ENCODE measurements at places on chromosomes 2 and 18. TPM values are rescaled to one million over a fixed set of nuclear protein-coding genes. Genes with fewer than 3 reads are reported as not detected.

RAB31 gene
- 88.7 TPM for total RNA-seq

TGFA gene
- total RNA-seq, result 0.55 TPM

- no peaks in the 10 kb centered on the region for H3K27me3 ChIP-seq
- DNase-seq, result no peak
- H3K27ac ChIP-seq, result no peak overlapping the region
These were observed 65.0 kb downstream of the TCF4 start for GRCh38 chr18:55523001-55523400.

GRCh38 chr2:187502467-187502866 lies 51.8 kb downstream of the TFPI start:
- no peaks in the 10 kb centered on the region for H3K36me3 ChIP-seq
- H3K27ac ChIP-seq, result no peak overlapping the region
- H3K4me1 ChIP-seq, result peaks cover 7% of the 10 kb centered on the region
- H3K27me3 ChIP-seq, result no peaks in the 10 kb centered on the region

Data from astrocyte (in vitro differentiated cells and primary cell).